Kidney (tissue), 22 donors: ENCODE measurements at places on chromosomes 3 and 15. TPM values are rescaled to one million over a fixed set of nuclear protein-coding genes. Genes with fewer than 3 reads are reported as not detected.

DNA sequence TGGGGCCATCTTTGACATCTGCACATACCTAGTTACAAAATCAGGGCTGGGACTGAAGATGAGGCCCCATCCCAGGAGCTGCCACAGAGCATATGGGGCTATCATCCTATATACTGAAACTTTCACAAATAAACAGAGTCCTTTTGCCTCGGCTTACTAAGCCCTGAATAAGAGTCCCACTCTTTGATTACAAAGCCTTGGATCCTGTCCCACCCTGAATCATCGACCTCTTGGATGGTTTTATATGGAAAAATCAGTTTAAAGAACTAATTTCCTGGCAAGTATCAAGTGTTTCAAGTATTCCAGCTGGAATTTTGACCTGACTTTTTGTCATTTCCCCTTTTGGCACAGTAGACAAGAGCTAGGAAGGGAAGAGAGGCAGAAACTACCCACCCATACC, 331.3 kb upstream of the FRG2C start:
- no peak for DNase-seq

DNA sequence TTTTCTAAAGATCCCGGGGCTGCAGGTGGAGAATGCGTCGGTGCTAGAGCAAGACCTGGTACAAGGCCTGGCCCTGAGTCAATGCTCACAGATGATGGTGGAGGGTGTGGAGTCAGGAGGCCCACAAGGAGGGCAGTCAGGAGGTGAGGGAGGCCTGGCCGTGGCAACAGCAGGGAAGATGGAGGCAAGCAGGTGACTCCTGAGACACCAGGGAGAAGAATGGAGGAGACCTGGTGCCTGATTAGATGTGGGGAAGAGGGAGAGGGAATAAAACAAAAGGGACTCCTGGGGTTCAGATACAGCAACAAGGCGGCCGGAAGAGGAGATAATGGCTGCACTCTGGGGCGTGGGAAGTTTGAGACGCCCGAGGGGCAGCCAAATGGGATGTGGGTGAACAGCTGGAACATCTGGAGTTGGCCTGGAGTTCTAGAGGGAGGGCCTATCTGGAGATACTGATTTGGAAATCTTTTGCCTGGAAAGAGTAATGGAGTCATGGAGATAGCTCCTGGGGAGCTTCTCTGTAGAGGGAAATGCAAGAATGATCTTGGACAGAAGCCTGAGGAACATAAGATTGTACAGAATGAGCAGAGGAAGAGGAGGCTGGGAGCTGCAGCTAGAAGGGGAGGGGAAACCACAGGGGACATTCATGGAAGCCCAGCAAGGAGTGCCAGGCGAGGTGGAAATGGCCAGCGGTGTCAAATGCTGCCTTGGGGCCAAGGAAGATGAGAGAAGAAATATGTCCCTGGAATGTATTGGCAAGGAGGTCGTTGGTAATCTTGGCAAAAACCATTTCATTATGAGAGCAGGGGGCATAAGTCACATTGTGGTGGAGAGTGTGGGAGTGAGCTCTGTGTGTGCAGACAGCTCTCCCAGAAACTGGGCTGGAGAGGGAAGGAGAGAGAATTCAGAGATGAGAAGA, 67.5 kb upstream of the CORO2B start:
- DNase-seq = no peak

GRCh38 chr3:149816986-149817385, 4.0 kb downstream of the RNF13 start:
- no peak for DNase-seq

The ZNF770 gene
- 52.9 TPM for total RNA-seq

- no peak for DNase-seq
Observed at GRCh38 chr15:91924837-91925495, 71.5 kb downstream of the SLCO3A1 start.

- DNase-seq = no peak
Observed at GRCh38 chr3:149553781-149554451, 79.4 kb downstream of the TM4SF4 start.

The PLAAT1 gene
- 0.72 TPM for total RNA-seq

DNA sequence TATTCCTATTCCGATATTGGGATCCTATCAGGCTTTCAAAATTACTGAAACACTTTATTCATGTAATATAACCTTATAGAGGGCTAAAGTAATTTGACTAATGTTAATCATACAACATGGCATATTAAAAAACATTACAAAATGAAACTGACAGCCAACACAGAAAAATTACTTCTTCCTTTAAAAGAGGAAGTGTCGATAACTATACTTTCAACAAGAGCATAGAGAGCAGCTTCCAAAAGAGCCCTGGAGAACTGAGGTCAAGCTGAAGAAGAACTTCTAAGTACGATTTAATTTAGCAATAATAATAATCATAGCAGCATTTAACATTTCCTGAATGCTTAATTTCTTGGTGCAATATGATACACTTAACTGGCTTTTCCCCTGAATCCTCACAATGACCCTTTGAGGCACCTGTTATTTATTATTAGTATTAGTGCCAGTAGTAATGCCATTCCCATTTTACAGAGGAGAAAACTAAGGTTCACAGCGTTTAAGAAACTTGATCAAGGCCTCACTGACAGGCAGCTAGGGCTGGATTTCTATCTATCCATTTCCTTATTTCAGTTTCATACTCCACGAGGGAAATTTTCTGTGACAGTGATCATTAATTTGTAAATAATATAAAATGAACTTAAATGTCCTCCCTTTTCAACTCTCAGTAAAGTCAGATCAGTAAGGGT, 181.6 kb downstream of the CFAP20DC start:
- DNase-seq = no peak

- no peak for DNase-seq
Observed at GRCh38 chr3:73314151-73314951, 252.9 kb downstream of the EBLN2 start.

- DNase-seq = no peak
Observed at GRCh38 chr15:44647036-44647435, 16.4 kb downstream of the SPG11 start.

DNA sequence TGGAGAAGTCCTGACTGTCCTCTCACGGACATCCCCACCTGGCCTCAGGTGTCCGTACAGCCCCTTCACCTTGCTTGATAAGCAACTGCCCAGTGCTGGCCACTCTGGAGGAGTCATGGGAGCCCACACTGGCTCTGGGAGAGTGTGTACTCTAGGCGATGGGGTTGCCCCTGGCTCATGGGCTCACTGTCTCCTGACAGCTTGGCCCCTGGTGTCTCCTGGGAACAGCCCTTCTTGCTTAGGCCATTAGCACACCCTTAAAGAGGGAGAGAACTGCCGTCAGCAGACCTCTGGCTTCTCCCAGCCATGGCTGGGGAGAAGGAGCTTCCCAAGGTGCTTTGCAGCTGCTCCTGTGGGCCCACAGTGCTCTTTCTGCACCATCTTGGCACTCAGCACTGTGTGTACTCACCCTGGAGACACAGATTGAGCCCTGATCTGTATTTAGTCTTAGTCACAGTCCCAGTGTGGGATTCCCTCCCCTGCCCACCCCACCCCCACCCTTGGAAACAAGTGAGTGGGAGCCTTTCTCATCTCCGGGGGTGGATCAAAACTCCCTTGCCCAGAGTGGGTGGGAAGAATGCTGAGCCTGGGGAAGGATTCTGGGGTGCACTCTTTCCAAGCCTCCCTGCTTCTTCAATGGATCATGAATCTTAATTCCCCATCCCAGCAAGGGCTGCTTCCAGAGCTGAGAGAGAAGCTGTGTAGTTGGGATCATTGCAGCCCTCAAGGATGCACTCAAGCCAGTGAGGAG, 83.5 kb upstream of the ADPGK start:
- no peak for DNase-seq

GRCh38 chr3:5466717-5467116, 279.2 kb downstream of the EDEM1 start:
- no peak for DNase-seq

DNA sequence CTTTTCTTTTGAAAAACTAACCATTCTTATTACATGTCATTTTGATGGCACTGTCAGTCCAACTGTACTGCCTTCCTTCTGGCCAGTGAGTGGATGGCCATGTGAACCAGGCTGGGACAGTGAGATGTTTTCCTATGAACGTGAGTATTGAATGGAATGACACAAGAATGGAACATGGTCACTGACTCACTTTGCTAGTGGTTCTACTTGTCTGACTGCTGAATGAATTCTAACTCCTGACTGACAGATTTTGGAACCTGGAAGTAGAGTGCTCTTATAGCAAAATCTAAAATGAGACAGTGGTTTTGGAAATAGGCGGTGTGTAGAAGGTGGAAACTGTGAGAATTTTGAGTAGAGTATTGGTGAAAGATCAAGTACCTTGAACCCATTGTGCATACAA, 606.9 kb upstream of the KCNMB2 start:
- no peak for DNase-seq

The FEZF2 gene
- not detected for total RNA-seq

DNA sequence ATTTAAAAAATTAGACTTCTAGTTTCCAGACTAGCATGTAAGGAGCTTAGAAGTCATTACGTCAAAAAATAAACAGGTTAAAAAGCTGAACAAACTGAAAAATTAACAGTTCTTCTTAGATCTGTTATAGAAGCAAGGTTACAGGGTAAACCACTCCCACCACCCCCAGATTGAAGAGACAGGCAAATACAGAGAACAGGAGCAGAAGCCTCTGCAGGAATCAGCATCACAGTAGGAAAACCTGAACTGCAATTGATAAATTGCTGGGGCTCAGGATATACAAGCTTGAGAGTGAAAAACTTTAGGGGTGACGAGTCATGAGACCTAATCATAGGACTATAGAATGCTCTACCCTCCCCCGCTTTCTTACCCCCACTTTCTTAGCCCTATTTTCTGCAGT, 222.3 kb downstream of the UBE2E2 start:
- DNase-seq = no peak

DNA sequence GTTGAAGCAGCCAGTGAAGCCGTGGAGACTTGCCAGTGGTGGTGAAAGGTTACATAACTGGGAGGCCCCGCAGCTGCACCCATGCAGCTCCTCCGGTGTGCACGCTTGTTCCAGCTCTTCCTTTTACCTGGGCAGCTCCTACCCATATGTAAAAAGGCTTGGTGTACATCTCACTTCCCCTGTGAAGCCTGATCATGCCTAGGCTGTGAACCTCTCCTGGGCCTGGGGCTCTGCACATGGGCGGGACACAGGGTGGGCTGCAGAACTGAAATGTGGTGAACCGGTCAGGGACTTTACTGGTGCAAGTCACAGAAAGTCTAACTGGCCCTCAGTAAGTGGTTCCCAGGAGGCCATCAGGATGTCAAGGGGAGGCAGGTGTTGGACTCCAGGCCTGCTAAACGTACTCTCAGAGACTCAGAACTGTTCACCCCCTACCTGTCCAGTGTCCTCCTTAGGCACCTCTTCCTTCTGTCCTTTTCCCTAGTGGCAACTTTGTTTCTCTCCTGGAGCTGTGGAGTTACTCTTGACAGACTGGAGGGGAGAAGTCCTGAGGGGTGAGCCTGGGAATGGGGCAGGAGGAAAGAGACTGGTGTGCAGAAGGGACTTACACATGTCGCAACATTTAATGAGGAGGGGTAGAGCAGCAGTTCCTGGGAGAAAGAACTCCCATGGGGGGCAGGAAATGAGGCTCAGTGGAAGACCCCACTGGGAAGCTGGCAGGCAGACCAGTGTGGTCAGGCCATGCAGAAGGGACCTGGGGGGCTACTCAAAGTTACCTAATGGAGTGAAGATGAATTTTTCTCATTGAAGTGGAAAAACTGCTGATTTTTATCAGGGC, 148.1 kb downstream of the EEFSEC start:
- DNase-seq = no peak

DNA sequence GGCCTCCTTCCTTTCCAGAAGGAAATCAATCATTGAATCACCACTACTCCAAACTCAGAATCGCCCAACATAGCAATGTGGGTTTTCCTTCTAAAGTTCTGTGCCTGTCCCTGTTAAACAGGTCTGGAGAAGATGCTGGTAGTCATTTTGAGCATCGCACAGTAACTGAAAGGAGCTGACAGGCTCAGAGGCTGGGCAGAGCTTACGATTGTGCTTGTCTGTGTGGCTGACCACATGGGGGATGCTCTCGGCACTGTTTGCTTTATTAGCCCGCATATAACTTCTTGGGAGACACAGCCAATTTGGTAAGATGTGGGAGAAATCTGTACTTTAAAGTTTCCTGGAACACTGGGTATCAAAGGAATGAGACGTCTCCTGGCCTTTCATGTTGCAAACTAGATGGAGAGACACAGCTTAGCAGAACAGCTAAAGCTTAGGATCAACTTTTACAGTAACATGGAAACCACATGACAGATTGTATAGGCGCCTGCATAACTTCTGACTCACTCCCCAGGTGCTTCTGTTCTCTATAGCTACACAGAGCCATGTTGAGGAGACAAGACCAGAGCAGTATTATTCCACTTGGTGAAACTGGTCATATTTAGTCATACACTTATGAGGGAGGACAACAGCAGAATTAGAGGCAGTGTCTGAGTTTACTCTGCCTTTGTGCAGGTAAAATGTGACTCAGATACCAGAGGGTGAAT, 374.1 kb downstream of the RORA start:
- no peak for DNase-seq

DNA sequence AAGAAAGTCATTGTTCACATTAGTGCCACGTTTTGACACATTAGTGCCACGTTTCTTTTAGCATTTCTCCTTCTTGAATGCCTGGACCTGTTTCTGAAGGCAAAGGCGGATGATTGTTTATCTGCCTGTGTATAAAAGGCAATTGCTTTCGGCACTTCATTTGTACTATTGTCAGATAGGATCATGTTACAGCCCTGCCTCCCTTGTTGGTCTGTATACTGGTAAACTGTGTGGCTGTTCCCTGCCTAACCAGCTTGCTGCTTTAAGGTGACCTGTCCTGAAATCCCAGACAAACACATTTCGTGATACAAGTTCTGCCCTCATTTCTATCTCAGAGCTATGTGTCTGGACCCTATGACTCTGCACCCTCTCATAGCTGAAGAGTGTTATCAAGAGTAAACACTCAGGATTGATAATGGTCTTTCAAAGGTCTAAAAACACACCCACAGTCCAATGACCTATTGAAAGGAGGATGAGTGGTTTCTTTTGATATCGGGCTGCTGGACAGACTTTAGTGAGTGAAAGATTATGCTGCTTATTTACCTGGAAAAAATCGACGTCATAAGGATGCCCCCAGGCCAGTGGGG, 276.3 kb upstream of the MCTP2 start:
- no peak for DNase-seq

The GOLGA8N gene
- total RNA-seq = 14.7 TPM

The C3orf22 gene
- not detected for total RNA-seq

DNA sequence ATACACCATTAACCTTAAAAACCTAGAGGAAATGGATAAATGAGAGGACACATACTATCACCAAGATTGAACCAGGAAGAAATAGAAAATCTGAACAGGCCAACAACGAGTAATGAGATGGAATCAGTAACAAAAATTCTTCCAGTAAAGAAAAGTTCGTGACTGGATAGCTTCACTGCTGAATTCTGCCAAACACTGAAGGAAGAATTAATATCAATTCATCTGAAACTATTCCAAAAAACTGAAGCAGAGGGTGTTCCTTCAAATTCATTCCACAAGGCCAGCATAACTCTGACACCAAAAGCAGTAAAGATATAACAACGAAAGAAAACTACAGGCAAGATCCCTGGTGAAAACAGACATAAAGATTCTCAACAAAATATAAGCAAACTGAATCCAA, 195.8 kb upstream of the GPR149 start:
- DNase-seq = no peak

The C3orf62 gene
- total RNA-seq = 4.7 TPM
